ENCODE measurements at places on chromosomes 2 and 18.

GRCh38 chr2:158923180-158923594 is 45.3 kb upstream of the TANC1 start:
- DNase-seq = no peak

GRCh38 chr2:49037197-49037596 is 117.1 kb downstream of the FSHR start:
- DNase-seq = no peak

DNA sequence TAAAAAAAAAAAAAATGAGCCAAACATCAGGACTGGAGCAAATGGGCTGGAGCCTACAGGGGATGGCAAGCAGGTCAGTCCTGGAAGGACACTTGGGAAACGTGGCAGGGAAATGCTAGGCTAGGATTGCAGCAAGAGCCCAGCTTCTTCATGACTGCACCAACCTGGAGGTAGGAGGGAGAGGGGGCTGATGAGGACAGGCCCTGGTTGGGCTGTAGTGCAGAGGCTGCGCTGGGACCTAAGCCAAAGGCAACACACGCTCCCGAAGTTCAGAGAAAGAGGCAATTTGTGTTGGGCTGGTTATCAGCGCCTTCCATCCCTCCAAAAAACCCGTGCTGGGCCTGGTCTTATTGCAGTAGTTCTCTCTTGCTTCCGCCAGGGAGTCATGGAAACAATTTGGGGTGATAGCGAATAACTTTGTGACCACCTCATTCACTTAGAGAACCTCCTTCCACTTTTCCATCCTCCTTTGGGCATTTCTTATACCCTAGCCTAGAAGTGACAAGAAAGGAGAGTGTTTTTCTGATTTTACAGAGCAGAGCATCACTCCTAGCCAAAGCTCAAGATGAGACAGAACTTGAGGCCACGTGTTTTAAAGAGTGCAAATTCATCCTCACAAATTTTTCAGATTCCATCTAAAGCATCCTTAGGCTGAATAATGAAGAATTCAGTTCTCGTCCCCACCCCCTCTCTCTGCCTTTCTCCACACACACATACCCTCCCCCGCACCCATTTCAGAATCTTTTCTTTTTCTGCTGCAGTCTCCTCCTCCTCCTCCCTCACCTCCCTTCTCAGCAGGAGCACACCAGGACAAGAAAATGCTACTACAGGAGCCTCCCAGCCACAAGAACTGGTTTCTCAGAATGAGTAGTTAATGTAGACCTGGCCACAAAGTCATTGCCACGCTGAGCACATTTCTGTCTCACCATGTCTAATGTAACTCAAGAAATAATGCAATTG is 82.5 kb upstream of the STPG4 start:
- DNase-seq = no peak

- DNase-seq = no peak
These were observed 45.7 kb downstream of the IMPA2 start for GRCh38 chr18:12027046-12027445.

GRCh38 chr2:158618891-158619490 is 162.2 kb downstream of the PKP4 start:
- DNase-seq = no peak

DNA sequence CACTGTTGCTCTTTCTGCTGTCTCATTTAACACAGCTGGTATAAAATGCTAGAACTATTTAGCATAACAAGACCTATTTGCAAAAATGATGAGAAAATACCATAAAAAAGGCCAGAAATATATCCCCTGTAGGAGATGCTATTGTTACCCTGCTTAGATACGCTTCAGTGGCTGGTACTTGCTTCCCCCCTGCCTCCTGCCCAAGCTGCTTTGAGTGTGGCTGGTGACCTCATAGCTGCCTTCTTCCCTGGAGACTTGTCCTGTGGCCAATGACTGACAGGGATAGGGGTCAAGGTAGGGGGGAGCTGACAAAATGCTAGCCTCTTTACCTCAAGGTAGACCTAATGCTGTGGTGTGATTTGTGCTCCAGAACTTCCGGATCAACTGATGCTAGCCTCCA is 150.2 kb upstream of the ZEB2 start:
- DNase-seq = no peak

DNA sequence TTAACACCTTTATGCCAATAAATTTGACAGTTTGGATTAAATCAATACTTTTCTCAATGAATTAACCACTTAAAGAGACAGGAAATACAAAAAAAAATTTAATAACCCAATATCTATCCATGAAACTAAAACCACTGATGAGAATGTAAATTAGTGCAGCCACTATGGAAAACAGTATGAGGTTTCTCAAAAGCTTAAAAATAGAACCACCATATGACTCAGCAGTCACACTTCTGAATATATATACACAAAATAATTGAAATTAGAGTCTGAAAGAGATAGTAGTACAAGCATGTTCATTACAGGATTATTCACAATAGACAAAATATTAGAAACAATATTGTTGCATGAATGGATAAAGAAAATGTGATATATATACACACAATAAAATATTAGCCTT is 382.1 kb upstream of the SETBP1 start:
- no peak for DNase-seq

DNA sequence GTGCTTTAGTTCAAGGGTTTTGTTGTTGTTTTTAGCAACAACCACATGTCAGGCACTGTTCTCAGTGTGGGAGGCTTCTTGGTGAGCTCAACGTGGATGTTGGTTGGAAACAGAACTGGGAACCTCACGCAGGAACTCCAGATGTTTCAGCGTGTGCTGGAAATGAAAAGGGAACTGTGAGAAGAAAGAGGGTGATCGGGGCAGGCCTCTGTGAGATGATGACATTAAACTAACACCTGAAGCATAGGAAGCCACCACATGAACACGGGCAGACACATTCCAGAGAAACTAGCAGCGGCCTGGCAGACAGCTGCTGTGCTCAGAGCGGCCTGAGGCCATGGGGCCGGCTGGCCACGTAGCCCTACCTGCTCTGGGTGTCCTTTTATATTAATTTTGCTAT is 66.4 kb downstream of the COA5 start:
- DNase-seq = no peak

- no peak for DNase-seq
These were observed 59.8 kb downstream of the ITGA4 start for GRCh38 chr2:181516992-181517391.

- no peak for DNase-seq
These were observed 10.2 kb downstream of the CYRIA start for GRCh38 chr2:16655445-16655837.

DNA sequence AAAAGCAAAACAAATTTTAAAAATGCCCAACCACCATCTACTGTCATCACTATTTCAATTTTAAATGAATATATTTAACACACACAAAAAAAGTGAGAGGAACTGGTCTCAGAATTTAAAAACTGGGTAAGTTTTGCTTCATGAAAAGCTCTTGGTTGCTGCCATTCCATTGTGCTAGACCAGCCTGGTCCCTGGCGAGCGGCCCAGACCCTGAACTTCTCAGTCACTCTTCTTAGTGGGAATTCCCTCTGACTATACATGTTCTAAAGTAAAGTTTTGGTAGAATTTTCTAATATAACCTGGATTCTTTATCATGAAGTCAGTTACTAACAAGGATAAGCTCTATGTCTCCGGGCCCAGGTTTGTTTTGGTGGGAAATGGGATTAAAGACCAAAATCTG is 34.8 kb upstream of the TMEM177 start:
- no peak for DNase-seq

- no peak for DNase-seq
These were observed 18.7 kb downstream of the C2orf92 start for GRCh38 chr2:97688062-97688827.

GRCh38 chr18:44900627-44901026 is 219.9 kb downstream of the SETBP1 start:
- DNase-seq = no peak

DNA sequence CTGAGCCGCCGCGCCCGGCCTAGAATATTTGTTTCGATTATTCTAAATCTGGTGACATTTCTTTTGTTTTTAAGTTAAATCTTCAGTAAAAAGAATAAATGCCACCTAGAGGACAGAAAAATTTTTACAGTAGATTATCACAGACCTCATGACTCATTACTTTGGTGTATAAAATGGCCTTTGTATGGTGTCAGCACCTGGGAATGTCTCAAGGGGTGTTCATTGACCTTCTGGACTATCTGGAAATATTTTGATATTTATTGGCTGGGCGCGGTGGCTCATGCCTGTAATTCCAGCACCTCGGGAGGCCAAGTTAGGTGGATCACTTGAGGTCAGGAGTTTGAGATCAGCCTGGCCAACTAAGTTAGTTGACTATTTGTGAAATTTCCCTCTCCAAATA is 30.3 kb upstream of the SLC30A6 start:
- no peak for DNase-seq

- DNase-seq = no peak
These were observed 270.6 kb downstream of the SOCS6 start for GRCh38 chr18:70559446-70559845.

DNA sequence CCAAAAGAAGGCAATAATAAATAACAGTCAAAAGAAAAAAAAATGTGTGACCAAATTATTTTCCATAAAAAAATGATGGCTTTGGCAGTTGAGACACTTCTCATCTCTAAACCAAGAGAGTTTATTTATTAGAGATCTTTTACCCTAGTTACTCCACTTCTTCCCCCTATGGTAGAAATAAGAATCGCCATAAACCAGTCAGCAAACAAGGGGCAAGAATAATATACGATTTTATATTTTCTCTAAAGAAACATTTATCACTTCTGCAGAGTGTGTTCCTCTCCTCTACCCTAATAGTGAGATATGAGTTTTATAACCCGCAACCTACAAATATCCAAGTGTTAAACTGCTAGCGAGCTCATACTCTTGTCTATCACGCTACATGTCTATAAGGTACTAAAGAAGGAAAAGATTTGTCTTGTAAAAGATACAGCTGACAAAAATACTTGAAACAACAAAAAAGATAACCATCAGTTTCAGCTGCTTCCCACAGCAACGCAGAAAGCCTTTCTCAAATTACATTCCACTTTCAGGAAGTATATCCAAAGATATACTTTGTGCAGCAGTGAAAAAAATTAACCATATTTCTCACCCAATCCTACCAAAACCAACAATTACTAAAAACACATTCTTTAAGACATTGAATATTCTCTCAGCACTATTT is 2.3 kb downstream of the RNF103 start:
- DNase-seq = no peak

DNA sequence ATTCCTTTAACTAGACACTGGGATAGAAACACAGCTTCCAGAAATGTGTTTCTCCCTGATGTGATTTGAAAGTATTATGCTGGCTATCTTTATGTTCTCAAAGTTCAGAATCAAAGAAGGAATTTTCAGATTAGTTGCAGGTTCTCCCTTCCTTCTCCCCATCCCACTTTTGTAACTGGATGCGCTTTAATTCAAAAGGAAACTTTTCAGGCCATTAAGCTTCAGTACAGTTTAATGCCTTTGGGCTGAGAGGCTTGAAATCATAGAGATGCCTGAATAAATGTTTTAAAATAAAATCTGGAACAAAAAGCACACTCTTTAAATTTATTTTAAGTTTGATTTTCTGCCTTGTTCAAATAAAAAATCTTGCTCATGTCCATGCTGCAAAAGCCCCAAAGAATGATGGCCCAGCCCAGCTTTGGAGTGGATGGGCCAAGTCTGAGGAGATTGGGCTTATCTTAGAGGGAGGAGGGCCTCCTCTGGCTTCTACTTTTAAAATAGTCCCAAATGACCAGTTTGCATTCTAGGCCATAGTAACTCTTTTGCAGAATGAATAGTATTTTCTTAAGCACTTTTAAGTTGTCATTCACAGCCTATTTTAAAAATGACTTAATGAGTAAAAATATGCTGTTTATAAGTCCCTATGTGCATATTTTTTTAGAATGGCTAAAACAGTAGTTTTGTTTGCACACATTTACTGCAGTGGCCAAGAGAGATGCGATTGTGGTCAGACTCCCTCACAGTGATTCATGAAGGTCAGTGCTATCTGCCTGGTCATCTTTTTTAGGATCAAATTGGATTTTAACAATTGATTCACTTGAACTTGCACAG is 129.2 kb downstream of the MTX2 start:
- DNase-seq = no peak

GRCh38 chr18:63683152-63683551 is 19.6 kb upstream of the SERPINB11 start:
- no peak for DNase-seq

DNA sequence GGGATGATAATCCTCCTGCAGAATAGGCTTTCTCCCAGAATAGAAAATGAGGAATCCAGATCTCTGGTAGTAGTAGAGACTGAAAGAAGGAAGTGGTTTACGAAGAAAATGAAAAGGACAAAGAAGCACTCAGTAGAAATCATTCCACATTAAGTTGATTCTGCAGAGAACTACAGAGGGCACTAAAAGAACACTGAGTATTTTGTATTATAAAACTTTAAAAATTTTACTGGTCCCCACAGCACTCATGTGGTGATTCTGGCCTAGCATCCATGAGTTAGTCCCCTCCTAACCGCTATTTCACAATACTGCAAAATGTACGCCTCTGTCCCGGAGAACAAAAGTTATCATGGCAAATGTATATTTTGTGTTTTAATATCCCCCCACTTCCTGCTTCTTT is 42.9 kb upstream of the SLC35F5 start:
- DNase-seq = no peak

GRCh38 chr2:150030436-150031190 is 443.0 kb upstream of the MMADHC start:
- no peak for DNase-seq

DNA sequence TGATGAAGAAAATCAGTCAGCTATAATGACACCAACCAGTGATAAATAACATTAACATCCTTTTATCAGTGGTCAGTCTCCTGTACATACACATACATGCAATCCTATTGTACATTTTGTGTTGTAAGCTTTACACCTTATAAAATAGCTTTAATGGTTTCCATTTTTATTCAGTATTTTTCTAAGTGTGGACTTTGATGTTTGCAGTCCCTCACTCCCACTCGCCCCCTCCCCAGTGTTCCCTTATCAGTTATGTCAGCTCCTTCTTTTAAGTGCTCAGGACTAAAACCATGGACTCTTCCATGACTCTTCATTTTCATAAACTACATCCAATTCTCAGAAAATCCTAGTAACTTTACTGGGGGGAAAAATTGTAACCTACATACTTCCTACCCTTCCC is 713.0 kb downstream of the LRRTM4 start:
- DNase-seq = no peak

DNA sequence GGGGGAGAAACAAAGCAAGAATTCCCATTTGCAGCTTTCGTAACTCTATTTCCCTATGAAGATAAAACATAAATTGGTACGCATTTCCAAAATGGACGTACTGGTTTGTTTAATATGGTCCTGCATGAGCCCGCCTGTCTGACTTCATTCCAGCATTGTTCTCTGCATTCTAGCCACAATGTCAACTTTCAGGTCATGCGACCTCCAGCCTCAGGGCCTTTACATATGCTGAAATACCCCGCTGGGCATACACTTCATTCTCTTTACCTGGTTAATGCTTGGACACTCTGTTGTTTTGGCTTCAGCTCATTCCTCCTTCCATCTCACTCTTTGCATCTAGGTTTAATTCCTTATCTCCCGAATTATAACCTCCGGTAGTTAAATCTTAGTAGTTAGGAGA is 103.7 kb upstream of the DNMT3A start:
- no peak for DNase-seq

DNA sequence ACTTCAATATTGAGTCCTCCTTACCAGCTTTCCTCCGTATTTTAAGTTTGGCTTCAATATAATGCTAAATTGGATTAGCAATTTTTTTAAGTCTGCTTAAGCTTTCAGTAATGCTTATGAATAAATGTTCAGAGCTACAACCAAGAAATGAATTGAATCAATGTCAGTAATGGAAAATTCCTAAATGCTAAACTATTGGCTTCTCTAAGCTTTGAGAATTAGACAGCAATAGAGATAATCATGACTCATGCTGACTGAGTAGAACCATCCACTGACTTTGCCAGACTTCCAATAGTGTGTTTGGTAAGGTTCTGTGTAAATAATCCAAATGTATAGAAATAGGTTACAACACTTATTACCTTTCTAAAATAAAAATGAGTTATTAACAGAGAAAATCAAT is 8.9 kb upstream of the PDE1A start:
- no peak for DNase-seq
